ENCODE measurements at places on chromosomes 12 and 14. TPM values are rescaled to one million over a fixed set of nuclear protein-coding genes. Genes with fewer than 3 reads are reported as not detected.

DNA sequence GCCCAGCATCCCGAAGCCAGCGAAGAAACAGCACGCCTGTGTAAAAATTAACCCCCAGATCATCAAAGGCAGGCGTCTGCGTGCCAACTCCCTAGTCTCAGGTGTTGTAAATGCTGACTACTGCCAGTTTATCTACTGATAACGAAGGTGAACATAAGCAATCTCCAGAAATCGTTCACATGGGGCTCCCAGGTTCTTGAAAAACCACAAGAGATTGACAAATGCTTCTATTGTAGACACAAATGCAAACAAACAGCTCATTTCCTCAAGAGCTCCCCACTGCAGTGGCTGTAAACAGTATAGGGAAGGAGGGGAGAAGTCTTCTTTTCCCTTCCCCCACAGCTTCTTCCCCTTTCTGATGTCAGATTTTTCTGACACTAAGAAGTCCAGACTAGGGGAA, 5.3 kb upstream of the PLEKHG3 start:
- DNase-seq, result no peak

OAS1 gene
- total RNA-seq, result 12.4 TPM

DNA sequence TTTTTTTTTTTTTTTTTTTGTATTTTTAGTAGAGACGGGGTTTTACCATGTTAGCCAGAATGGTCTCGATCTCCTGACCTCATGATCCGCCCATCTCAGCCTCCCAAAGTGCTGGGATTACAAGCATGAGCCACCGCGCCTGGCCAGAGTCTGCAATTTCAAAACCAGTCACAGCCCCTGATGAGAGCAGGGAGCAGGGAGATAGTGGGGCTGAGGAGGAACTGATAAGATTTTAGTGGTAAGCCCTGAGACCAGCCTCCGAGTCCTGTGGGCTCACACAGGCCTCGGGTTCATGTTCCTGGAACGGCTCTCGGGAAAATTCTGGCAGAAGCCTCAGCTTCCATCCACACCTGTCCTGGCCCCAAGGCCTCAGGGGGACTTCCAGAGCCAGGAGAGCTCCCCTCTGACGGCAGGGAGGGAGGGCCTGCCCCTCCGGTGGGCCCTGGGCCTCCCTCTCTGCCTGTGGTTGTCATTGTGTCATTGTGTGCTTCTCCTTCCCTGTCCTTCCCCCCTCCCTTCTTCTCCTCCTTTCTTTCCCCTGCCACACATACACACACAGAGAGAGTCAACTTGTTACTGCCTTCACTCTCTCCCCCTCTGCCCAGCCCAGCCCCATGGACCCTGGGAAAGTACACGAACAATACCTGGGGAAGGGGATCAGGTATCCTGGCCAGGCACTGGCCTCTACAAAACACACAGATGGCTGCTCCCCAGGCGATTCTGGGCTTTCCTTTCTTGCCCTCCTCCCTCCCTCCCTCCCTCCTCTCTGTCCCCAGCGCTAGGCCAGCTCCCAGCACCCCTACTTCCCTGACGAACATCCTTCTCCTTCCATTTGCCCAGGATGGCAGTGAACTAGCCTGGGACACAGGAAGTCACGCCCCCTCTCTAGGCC, 294.1 kb downstream of the DPF3 start:
- no peak for DNase-seq

GRCh38 chr12:79911889-79912656, 22.8 kb downstream of the PPP1R12A start:
- peak; percentile 24 for DNase-seq

NKX2-1 gene
- not detected for total RNA-seq

INSM2 gene
- total RNA-seq, result not detected

CPNE6 gene
- total RNA-seq, result not detected

HCFC2 gene
- 8.5 TPM for total RNA-seq

OR4E2 gene
- 10.8 TPM for total RNA-seq

DNA sequence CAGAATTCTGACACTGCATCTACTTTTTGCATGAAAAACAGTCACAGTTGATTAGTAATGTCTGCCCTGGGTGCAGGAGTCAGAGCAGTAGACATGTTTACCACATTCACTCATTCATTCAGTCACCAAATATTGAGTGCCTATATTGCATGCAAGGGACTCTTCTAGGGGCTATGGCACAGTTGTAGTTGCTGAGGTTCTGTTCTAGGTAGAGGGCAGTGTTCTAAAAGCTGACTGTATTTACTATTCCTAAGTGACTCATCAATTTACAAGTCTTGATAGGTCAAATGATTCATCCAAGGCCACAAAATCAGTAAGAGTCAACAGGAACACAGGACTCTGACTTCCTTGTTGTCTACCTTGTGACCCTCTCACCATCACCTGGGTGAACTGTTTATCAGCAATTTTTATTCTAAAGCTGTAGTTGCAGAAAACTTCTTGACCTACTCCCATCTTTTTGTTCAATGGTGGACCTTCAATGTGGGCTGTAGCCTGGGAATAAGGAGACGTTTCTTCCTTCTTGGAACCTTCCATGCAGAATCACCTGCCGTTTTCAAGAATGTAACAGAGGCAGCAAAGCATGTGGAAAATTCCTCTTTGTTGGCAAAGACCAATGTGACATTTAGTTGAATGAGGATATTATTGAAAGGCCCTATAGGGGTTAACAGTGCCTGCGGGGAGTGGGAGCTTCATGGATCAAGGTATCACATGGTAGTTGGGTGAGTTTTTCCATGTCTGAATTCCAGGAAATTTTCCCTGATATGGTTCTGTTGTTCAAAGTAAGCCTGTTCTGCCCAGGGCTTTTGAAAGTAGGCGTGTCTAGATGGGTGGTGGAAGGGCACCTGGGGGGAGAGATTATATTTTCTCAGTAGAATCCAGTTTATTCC, 223.2 kb downstream of the KTN1 start:
- DNase-seq, result no peak

NAV3 gene
- 8.9 TPM for total RNA-seq

- no peak for DNase-seq
Observed at GRCh38 chr12:27998658-27999057, 26.1 kb upstream of the PTHLH start.

GRCh38 chr12:38921025-38921677, 15.8 kb upstream of the CPNE8 start:
- peak; percentile 77 for DNase-seq

GRCh38 chr12:46071769-46072624, 81.6 kb upstream of the SCAF11 start:
- peak; percentile 87 for DNase-seq

GRCh38 chr14:24055971-24056799, 4.4 kb downstream of the CARMIL3 start:
- DNase-seq, result no peak

GRCh38 chr12:29582677-29583272, 85.3 kb upstream of the OVCH1 start:
- no peak for DNase-seq

- peak; percentile 32 for DNase-seq
Observed at GRCh38 chr12:132422381-132423043, 67.4 kb upstream of the FBRSL1 start.

- DNase-seq, result peak; percentile 14
Observed at GRCh38 chr12:27333403-27334009, 870 bp downstream of the BMAL2 start.

PLEK2 gene
- 3.7 TPM for total RNA-seq

ENDOU gene
- 0.58 TPM for total RNA-seq

PDE3A gene
- total RNA-seq, result 0.61 TPM

IL31 gene
- total RNA-seq, result not detected

GMPR2 gene
- total RNA-seq, result 85.8 TPM

DNA sequence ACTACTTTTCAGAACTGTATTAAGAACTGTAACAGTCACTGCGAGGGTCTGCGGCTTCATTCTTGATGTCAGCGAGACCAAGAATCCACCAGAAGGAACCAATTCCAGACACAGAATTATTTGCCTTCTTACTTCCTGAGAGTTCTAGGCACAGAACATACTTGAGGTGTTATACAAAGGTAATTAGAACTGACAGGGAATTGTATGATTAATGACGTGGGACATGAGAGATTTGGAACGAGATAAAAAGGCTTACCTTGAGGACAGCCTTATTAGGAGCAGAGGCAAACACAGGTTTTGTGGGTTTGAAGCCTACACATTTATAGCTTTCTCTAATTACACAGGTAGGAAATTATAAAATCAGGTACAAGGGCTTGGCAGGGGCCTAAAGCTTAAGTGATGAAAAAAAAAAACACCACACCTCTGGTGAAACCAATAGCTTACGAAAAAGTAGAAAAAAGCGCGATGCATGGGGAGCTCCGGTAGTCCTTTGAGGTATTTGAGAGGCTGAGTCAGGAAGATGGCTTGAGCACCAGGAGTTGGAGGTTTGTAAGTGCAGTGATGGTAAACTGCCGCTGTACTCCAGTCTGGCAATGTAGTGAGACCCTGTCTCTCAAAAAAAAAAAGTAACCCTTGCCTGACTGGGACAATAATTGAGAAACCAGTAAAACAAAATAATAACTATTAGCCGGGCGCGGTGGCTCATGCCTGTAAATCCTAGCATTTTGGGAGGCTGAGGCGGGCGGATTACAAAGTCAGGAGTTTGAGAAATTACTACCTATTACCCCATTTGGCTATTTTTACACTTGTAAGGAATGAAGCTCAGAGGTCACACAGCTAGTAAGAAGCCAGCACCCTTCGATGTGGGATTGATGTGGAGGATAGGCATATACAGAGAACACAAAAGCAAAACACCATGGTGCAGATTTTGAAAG, 795 bp upstream of the ACOT2 start:
- DNase-seq, result no peak

- DNase-seq, result no peak
Observed at GRCh38 chr14:23360496-23360895, 4.5 kb downstream of the EFS start.

INHBE gene
- 0.62 TPM for total RNA-seq

INTS13 gene
- total RNA-seq, result 51.0 TPM

FAIM2 gene
- not detected for total RNA-seq

DNA sequence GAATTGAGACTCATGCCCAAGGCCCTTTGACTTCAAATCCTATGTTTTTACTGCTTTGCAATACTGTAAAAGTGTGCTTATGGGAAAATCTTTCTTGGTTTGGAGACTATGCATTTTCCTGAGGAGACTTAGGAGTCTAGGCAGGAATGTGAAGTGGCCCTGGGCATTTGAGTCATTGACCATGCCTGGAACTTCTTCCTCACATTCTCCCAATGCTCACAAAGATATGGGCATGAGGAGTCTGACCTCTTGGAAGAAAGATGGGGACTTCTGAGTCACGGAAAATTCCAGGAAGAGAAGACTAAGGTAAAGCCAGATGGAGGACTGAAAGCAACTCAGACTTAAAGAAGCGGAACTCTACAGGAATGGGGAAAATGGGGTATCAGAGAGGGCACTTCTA, 38.2 kb upstream of the ZNF641 start:
- no peak for DNase-seq

CFAP251 gene
- total RNA-seq, result 5.5 TPM

TAS2R8 gene
- not detected for total RNA-seq

GRCh38 chr14:69665631-69666030, 54.2 kb downstream of the SUSD6 start:
- DNase-seq, result no peak

- DNase-seq, result no peak
Observed at GRCh38 chr14:31253746-31254471, 46.3 kb upstream of the HECTD1 start.

SERPINA9 gene
- not detected for total RNA-seq

DNA sequence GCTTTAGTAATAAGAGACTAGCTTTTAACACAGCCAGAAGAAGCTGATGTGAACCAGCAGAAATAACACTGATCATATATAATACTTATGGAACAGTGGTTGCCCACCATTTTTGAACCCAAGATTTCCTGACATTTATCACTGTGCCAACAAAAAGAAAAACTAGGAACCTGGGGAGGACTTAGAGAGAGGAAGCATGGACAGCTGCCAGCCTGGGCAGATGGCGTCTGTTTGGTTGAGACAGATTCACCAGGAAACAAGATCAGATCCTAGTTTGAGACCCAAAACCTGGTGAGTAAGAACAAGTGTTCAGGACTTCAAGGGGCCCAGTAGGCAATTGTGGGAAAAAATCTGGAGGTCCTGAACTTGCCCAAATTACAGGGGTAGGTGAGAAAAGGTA, 95.3 kb downstream of the BICD1 start:
- no peak for DNase-seq

DNA sequence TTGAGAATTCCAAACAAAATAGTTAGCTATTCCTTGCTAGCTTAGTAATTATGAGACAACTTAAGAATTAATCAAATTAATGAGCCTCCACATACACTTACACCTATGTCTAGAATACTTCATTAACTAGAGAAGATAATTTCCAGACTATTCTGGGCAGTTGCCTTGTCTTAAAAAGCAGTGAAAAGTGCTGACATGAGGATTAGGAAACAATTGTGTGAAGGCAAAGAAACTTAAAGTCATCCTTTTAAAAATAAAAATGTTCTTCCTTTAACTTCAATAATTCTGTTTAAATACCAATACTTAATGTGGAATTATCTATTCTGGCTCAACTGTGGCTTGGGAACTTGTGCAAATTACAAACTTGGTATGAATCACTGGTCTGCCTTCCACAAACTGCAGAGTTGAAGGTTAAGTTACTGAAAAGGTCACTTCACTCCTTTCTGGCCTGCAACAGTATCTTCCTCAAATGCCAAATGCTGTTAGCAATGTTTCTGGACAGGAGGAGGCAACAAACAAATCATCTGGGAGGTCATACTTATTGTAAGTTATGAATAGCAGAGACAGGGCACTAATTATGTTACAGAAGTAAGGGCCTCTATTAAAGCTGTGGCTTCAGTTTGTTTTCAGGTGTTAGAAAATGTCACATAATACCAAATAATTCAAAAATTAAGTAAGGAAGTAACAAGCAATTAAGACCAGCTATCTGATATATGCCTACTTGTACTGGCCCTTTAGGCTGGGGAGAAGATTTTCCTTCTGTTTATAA, 19.2 kb downstream of the PPTC7 start:
- DNase-seq, result no peak

DNA sequence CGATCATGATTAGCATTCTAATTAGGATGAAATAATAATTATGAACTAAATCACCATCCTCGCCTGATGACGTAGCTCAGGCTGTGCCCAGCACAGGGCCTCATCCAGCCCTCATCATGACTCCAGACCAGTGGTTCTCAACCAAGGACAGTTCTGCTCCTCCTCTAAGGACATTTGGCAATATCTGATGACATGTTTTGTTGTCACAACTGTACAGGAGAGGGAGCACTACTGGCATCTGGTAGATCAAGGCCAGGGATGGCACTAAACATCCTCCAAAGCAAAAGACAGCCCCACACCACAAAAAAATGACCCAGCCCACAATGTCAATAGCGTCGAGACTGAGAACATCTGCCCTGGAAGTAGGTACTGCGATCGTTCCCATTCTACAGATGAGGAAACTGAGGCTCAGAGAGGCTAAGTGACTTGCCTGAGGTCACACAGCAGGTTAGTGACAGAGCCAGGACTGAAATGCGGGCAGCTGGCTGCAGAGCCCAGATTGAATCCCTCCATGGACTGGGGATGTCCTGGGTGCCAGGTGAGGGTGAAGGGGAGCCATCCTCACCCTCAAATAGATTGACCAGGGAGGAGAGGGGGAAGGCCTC, 15.5 kb downstream of the TRPV4 start:
- DNase-seq, result no peak

GRCh38 chr12:109018296-109018695, 2.6 kb downstream of the SVOP start:
- DNase-seq, result no peak

COX8C gene
- not detected for total RNA-seq

STON2 gene
- 13.4 TPM for total RNA-seq
